ENCODE measurements at places on chromosomes 2 and 18. TPM values are rescaled to one million over a fixed set of nuclear protein-coding genes. Genes with fewer than 3 reads are reported as not detected.

Gene MC5R
- not detected for total RNA-seq

Gene CHRND
- 0.09 TPM for total RNA-seq

Gene EML6
- 1.2 TPM for total RNA-seq

Gene ADD2
- 30.8 TPM for total RNA-seq

Gene RBM44
- total RNA-seq = 0.09 TPM

Gene UCN
- total RNA-seq = 1.7 TPM

Gene CDH7
- total RNA-seq = not detected

Gene ADI1
- 55.0 TPM for total RNA-seq

Gene PELI1
- total RNA-seq = 1.6 TPM

Gene FNDC4
- 3.8 TPM for total RNA-seq

Gene ABCB11
- 0.06 TPM for total RNA-seq

Gene GPR35
- 0.83 TPM for total RNA-seq

Gene TFCP2L1
- total RNA-seq = 24.2 TPM

Measured in A549 treated with dexamethasone at 1 μM for 4 hours (cell line).